ENCODE measurements at places on chromosomes 3 and 15.

DNA sequence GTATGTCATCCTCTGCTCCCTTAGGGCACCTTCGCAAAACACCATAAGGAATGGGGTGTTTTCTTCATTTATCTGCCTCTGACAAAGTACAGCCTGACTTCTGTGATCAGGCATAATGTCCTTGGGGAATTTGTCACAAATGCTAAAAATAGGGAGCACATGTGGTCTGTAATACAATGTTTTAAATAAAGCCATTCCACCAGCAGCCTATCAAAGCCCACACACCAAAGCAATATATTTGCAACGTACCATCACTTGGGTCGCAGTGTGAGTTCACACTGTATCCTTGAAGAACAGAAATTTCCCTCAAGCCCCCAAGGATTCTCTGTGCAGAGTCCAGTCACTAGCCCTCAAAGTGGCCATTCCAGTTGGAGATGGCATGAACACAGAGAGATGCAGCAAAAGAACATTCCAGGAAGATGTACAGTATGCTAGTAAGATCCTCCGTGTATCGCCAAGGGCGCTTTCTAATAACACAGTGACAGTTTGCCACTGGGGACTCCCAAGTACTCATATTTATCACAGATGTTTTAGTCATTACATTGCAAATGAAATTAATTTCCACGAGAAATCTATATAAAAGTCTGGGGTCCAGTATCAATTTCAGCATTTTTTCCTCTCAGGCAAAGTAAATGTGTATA is 246.7 kb downstream of the MCTP2 start:
- no peak for DNase-seq

- DNase-seq = no peak
Measured at GRCh38 chr3:94082391-94082937, 19.6 kb downstream of the NSUN3 start.

DNA sequence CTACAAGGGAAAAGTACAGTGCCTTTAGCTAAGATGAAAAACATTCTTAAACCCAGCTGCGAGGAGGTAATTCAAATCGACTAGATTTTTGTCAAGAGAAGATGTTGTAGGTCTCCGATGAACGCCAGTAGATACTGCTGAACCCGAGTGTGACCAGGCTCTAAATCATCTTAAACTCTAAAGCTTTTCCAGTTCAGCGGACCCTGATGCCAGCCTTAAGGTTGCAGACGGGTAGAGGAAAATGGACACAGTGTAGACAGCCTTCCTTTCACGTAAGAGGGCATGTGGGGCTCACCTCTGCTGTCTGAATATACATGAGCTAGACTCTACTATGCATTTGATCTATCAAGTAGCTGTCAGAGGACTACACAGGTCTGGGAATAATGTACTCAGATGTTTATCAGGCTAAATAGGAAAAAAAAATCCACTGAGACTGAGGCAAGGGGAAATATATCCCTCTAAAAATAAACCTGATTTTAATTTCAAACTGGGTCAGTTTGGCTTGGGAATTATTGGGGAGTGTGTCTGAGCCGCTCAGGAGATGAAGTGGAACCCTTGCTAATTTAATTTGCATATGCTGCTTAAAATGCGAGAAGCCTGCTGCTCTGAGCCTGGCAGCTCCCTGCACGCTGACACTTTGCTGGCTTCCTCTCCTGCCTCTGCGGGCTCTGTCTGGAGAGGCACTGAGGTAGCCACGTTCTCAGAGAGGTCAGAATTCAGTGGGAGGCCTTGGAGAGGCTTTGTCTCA is 151.9 kb downstream of the CADPS start:
- no peak for DNase-seq

- no peak for DNase-seq
Measured at GRCh38 chr3:182092662-182093262, 381.0 kb downstream of the SOX2 start.

GRCh38 chr3:63029326-63029725 is 154.1 kb upstream of the CADPS start:
- no peak for DNase-seq
